Activated CD8-positive, alpha-beta memory T cell treated with anti-CD3 and anti-CD28 coated beads, Interleukin-2, amount 50 U/mL, for 48 hours (primary cell): ENCODE measurements at places on chromosomes 16 and 17.

GRCh38 chr17:29565643-29566472 is 979 bp downstream of the ABHD15 start:
- peak; percentile 83 for DNase-seq

- DNase-seq: no peak
These were observed 154.6 kb downstream of the CHD9 start for GRCh38 chr16:53209429-53209828.

DNA sequence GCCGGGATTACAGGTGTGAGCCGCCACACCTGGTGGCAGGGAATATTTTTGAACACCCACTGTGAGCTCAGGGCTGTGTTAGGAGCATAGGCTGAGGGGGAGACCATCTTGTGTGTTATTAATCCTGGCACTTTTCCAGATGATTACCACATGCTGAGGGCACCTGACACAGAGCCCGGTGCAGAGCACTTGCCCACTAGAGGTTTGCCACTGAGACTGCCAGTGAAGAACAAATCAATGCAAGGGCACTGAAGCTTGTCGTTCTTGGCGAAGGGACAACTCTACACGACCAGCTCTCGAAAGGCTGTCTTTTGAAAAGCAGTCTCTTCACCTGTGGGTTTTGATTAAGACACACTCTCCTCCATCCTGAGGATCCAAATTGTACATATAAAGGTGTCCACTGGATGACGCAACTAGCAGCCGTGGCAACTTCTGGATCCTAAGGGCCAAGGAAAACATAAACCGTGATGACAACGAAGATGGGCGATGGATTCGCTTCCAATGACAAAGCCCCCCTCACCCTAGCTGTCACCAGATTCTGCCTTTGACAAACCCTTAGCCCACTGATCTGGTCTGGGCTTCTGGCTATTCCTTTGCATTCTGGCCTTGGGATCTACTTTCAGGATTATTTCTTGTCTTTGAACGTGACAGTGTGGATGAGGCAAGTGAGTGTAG is 28.7 kb downstream of the WIPI1 start:
- DNase-seq: no peak

- DNase-seq: no peak
These were observed at the start of gene ARHGDIA for GRCh38 chr17:81870981-81871386. Gene ARHGDIA (minus strand): TSS chr17:81871337. CDS start chr17:81869930, 1,407 bp downstream.

DNA sequence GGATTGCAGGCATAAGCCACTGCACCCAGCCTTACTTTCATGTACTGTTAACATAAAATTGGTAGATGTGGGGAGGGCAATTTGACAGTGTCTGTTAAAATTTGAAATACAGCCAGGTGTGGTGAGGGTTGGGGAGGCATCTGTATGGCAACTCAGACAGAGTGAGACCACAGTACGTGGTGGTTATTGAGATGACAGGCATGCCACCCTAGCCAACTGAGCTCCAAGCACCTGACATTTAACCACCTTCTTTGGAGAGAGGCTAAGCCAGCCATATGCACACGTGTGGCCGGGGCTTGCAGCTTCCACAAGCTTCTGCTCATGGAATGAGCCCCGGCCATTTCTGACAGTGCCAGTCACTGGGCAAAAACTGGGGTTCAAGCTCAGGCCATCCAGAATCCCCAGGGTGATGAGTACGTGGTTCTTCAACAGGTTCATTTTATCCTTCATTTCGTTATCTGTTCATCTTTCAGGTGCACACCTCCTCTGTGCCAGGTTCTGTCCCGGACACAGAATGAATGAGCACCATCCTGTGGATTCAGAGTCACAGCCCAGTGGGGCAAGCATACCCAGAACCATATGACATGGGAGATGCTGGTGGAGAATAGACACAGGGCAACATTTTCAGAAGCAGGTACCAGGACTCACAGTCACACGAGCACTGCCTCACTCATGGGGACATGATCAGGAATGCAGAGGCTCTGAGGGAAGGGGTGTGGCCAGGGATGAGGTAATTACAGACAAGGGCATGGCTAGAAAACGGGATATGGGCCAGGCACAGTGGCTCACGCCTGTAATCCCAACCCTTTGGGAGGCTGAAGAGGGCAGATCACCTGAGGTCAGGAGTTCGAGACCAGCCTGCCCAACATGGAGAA is 36.2 kb downstream of the C16orf82 start:
- peak; percentile 29 for DNase-seq

GRCh38 chr17:17729620-17730249 is 48.5 kb downstream of the RAI1 start:
- peak; percentile 66 for DNase-seq

- DNase-seq: no peak
These were observed 56.9 kb upstream of the TRAP1 start for GRCh38 chr16:3774156-3774767.

GRCh38 chr17:18314059-18314730 is 599 bp downstream of the TOP3A start:
- no peak for DNase-seq

DNA sequence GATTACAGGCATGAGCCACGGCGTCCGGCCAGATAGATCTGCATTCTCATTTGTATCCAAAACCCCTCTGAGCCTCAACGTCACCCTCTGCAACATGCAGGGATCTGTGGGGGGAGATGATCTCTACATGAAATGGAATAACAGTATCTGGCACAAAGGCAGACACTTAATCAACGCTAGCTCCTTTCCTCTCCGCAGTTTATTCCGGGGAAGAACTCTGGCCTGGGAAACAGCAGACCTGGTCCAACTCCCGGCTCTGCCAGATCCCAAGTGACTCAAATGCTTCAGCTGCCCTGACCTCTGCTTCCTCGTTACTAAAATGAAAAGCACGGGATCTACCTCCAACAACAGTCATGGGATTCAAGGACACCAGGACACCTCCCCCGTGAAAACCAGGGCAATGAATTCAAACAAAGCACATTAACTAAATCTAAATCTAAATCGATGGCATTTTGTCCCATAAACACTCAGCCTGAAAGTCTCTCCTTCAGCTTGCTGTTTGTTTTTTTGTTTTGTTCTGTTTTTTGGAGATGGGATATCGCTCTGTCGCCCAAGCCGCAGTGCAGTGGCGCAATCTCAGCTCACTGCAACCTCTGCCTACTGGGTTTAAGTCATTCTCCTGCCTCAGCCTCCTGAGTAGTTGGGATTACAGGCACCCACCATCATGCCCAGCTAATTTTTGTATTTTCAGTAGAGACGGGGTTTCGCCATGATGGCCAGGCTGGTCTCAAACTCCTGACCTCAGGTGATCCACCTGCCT is 78.2 kb downstream of the NXN start:
- no peak for DNase-seq

GRCh38 chr16:29687755-29688154 is 8.8 kb downstream of the QPRT start:
- DNase-seq: no peak

- DNase-seq: no peak
These were observed 425.1 kb downstream of the MAF start for GRCh38 chr16:79175286-79176057.

GRCh38 chr16:80294172-80294571 is 246.6 kb upstream of the DYNLRB2 start:
- no peak for DNase-seq

DNA sequence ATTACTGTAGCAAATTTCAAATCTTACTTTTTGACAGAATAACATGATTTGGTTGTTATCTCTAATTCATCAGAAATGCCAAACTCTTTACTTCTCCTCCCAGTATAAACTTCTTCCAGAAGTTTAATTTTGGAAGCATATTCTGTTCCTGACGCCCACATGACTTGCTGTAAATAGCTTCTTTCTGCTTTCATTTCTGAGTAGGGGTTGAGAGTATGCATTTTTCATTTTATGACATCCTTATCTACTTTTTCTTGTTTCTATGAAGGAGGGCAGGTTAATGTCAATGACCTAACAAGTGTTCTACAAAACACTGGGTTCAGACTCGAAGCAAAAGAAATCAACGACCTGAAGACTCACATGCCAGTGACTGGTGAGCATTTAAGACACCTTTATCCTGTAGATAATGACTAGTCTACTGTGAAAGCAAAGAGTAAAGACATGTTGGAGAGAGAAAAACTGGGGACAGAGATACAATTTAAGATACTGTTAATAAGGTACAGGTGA is 36.5 kb upstream of the EFCAB3 start:
- DNase-seq: no peak

DNA sequence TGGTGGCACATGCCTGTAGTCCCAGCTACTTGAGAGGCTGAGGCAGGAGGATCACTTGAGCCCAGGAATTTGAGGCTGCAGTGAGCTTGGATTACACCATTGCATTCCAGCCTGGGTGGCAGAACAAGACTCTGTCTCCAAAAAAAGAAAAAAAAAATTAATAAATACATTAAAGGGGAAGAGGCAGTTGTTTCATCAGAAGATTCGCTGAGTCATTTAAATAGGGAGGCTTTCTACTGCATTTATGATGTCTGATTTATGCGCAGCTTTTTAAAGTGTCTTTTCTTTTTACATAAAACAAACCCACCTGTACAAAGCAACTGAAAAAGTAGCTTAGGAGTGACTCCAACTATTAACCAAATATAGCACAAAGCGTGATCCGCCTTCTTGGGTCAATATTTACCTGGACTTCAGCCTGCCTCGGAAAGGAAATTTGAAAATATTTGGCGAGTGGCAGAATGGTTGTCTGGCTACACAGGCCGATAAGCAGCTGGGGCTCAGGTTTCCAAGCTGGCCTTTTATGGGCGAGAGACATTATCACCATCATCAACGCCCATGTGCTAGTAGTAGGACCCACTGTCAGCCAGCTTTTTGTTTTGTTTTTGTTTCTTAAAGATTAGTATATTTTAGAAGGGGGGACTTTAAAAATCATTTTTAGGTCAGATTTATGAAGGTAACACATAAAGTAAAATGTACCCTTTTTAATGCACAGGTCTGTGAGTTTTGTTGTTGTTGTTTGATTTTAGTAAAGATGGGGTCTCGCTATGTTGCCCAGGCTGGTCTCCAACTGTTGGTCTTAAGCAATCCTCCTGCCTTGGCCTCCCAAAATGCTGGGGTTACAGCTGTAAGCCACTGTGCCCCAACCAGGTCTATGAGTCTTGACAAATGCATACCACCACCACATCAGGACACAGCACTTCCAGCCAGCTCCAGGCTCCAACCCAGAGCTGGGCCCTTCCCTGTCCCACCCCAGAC is 42.5 kb upstream of the RASD1 start:
- no peak for DNase-seq

GRCh38 chr16:74511961-74512360 is 90.7 kb upstream of the CLEC18B start:
- no peak for DNase-seq

- no peak for DNase-seq
These were observed 14.8 kb upstream of the TRAP1 start for GRCh38 chr16:3732171-3732570.

- DNase-seq: no peak
These were observed 10.8 kb downstream of the UNKL start for GRCh38 chr16:1403733-1404132.

DNA sequence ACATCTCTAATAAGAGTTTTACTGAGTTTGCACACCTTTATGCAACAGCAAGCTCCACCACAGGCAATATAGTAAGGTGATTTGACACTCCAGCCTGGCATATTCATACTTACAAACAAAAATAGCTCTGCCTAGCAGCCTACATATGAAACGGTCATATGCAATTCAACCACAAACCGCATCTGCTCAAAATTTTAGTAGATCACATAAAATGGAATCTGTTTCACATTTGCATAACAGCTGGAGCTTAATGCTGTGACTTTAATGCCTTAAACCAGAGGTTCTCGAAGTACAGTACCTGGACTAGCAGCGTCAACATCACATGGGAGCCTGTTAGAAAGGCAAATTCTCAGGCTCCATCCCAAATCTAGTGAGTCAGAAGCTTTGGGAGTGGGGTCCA is 578.4 kb downstream of the CDH11 start:
- no peak for DNase-seq

- DNase-seq: no peak
These were observed 369.0 kb upstream of the DYNLRB2 start for GRCh38 chr16:80171746-80172145.
